ENCODE measurements at places on chromosomes 11 and 22. TPM values are rescaled to one million over a fixed set of nuclear protein-coding genes. Genes with fewer than 3 reads are reported as not detected.

Gene CTSW
- 20.6 TPM for total RNA-seq

Gene MYEOV
- total RNA-seq, result not detected

Gene OR8D4
- not detected for total RNA-seq

Gene TSGA10IP
- total RNA-seq, result not detected

Gene SLC3A2
- total RNA-seq, result 231 TPM

Gene IL17RA
- total RNA-seq, result 24.3 TPM

Gene SCGB1A1
- not detected for total RNA-seq

Gene RNF141
- total RNA-seq, result 19.0 TPM

Gene NEFH
- 0.05 TPM for total RNA-seq

Gene OR5T2
- total RNA-seq, result not detected

Gene LRRC10B
- total RNA-seq, result not detected

Gene GGT5
- total RNA-seq, result not detected

Gene OR2D2
- not detected for total RNA-seq

Gene OR4A16
- not detected for total RNA-seq
